SJCRH30 (cell line): ENCODE measurements at places on chromosomes 6 and 20. TPM values are rescaled to one million over a fixed set of nuclear protein-coding genes. Genes with fewer than 3 reads are reported as not detected.

DNA sequence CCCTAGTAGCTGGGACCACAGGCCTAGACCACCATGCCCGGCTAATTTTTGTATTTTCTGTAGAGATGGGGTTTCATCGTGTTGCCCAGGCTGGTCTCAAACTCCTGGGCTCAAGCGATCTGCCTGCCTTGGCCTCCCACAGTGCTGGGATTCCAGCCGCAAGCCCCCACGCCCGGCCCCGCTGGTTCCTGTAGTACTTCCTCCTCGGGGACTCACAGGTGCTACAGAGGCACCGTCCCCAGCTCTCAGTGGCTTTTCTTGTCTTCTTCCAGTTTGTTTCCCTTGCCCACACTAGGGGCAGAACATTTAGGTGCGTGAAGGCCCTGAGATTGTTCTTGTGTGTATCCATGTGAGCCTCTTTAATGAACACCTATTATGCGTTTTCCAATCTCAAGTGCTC lies 773 bp upstream of the ZBP1 start:
- H3K36me3 ChIP-seq = no peaks in the 10 kb centered on the region
- peaks cover 6% of the 10 kb centered on the region for H3K27me3 ChIP-seq
- H3K4me1 ChIP-seq = peaks cover 31% of the 10 kb centered on the region
- no peak overlapping the region for H3K27ac ChIP-seq
- no peak overlapping the region for H3K4me3 ChIP-seq

GRCh38 chr6:18215436-18215835 lies 48.9 kb downstream of the DEK start:
- H3K4me1 ChIP-seq = no peaks in the 10 kb centered on the region
- H3K36me3 ChIP-seq = no peaks in the 10 kb centered on the region
- H3K27me3 ChIP-seq = no peaks in the 10 kb centered on the region
- no peak overlapping the region for H3K4me3 ChIP-seq
- no peak overlapping the region for H3K27ac ChIP-seq
- no peak for DNase-seq

GRCh38 chr6:159540883-159541282 lies 152.2 kb downstream of the SOD2 start:
- no peaks in the 10 kb centered on the region for H3K36me3 ChIP-seq
- peaks cover 4% of the 10 kb centered on the region; the same call in 1 of the 2 replicates for H3K27me3 ChIP-seq
- no peaks in the 10 kb centered on the region for H3K4me1 ChIP-seq

- no peak overlapping the region for H3K4me3 ChIP-seq
- H3K4me1 ChIP-seq = no peaks in the 10 kb centered on the region
- no peak overlapping the region for H3K27ac ChIP-seq
- H3K27me3 ChIP-seq = no peaks in the 10 kb centered on the region
Measured at GRCh38 chr6:1136415-1136774, 175.5 kb upstream of the FOXQ1 start.

Gene PI3
- not detected in 2 replicates for total RNA-seq

- no peak overlapping the region for H3K4me3 ChIP-seq
- no peaks in the 10 kb centered on the region for H3K27me3 ChIP-seq
- no peaks in the 10 kb centered on the region for H3K36me3 ChIP-seq
- H3K27ac ChIP-seq = no peak overlapping the region
- no peaks in the 10 kb centered on the region for H3K4me1 ChIP-seq
Measured at GRCh38 chr20:20096421-20096820, 44.1 kb downstream of the CFAP61 start.

GRCh38 chr6:157668009-157668401 lies 155.0 kb upstream of the SNX9 start:
- DNase-seq = no peak
- no peaks in the 10 kb centered on the region for H3K27me3 ChIP-seq
- no peaks in the 10 kb centered on the region for H3K36me3 ChIP-seq
- no peak overlapping the region for H3K27ac ChIP-seq
- H3K4me3 ChIP-seq = no peak overlapping the region

GRCh38 chr6:168529214-168529613 lies 88.2 kb downstream of the SMOC2 start:
- H3K36me3 ChIP-seq = no peaks in the 10 kb centered on the region
- peaks cover 9% of the 10 kb centered on the region; the same call in 1 of the 2 replicates for H3K27me3 ChIP-seq
- no peaks in the 10 kb centered on the region for H3K4me1 ChIP-seq
- DNase-seq = no peak
- no peak overlapping the region for H3K27ac ChIP-seq

Gene TCF21
- not detected in 2 replicates for total RNA-seq

GRCh38 chr6:163991321-163991720 lies 576.8 kb downstream of the QKI start:
- no peaks in the 10 kb centered on the region for H3K36me3 ChIP-seq
- peak overlapping the region; percentile 63 for H3K27ac ChIP-seq
- no peaks in the 10 kb centered on the region for H3K27me3 ChIP-seq

DNA sequence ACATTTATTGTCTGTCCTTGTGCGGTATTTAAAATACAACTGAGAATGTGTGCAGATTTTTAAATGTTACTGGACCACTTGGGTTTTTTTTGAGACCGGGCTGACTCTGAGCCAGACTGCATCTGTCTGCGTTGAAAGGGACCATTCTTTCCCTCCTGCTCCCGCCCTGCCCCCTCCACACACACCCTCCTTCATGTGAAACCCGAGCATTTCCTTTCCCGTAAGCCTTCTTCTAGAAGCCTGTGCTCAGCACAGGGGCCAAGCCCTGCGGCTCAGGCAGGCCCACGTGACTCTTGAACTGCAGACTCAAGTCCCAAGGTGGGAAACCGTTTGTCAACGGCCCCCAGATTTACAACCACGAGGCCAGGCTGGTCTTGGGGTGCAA lies 82.7 kb upstream of the FOXC1 start:
- H3K4me1 ChIP-seq = peaks cover 3% of the 10 kb centered on the region; the same call in 1 of the 2 replicates
- no peaks in the 10 kb centered on the region for H3K36me3 ChIP-seq
- H3K27ac ChIP-seq = no peak overlapping the region
- peak; percentile 70 for DNase-seq
- H3K27me3 ChIP-seq = no peaks in the 10 kb centered on the region
- H3K4me3 ChIP-seq = peak overlapping the region; percentile 21; the same call in 1 of the 2 replicates
